Caki2 (cell line): ENCODE measurements at places on chromosomes 2 and 18.

DNA sequence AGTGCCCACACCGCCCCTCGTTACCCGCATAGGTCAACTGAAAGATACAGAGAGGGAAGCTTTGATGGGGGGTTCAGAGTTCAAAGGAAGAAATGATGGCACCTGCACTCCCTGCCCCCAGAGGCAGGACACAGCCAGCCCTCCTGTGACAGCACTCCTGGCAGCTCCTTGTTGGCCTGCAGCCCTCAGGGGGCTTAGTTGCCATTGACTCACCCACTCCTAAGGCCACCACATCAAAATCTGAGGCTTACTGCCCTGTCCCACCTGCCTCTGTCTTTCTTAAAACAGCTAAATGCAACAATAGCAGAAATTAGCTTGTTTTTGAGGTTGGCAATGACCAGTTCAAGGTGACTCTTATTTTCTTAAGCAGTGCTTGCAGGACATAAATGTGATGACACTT lies 31.6 kb upstream of the SLC35F6 start:
- no peak for DNase-seq

GRCh38 chr18:64295839-64296238 lies 147.0 kb upstream of the LINC00305 start:
- no peak for DNase-seq

DNA sequence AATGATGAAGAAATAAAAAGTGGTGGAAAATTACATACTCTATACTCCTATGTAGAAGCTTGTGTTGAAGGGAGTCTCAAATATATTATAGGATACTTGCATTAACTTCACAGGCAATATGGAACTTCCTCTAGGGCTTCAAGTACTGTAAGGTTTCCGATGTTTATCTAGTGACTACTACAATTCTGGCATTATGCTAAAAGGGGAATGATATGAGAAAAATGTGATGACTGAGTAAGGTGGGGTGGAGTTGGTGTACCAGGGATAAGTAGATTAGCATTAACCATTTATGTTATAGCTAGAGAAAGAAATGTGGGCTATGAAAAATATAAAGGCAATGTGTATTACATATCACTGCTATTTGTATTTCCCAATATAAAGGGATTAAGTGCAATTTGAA lies 229.5 kb downstream of the DCC start:
- no peak for DNase-seq

GRCh38 chr2:135064149-135064548 lies 12.1 kb downstream of the RAB3GAP1 start:
- DNase-seq: no peak

- DNase-seq: no peak
Observed at GRCh38 chr18:37307181-37307580, 258.4 kb downstream of the CELF4 start.

GRCh38 chr2:189096769-189097447 lies 82.7 kb downstream of the COL5A2 start:
- peak; percentile 70 for DNase-seq

GRCh38 chr2:85173909-85174308 lies 40.7 kb downstream of the TCF7L1 start:
- no peak for DNase-seq

GRCh38 chr2:68357605-68358337 lies 7.3 kb upstream of the PLEK start:
- DNase-seq: peak; percentile 16

DNA sequence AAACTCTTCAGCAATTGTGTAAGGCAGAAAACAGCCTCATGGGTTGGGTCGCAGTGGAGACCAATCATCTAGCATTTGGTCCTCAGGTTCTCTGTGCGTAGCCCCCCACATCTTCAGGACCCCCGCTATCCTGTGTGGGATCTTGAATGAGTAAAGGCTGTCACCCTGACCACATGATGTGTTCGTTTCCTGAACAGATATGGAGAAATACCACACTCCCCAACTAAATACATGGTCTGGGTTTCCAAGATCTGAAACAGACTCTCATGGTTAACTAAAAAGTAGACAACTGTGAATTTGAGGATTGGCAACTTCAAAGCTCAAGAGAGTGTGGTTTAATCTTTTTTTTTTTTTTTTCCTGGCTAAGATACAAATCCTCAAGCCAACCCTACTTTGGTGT lies 23.2 kb downstream of the DOCK10 start:
- DNase-seq: no peak

DNA sequence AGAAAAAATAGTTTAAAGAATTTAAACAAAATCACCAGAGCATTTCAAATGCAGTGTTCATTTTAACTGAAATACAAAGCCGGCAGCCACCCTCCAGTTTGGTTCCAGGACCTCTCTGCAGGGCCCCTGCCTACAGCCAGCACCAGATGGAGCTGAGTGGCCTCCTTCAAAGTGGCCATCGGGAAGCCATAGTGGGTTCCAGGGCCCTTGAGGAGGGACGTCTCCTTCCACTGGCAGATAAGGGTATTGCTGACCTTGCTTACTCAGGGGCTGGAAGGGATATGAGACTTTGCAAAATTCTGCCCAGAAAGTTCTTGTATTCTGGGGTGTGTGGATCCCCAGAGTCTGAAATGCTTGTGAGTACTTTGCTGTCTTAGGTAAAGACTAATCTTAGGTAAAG lies 205.2 kb upstream of the APCDD1 start:
- DNase-seq: no peak

DNA sequence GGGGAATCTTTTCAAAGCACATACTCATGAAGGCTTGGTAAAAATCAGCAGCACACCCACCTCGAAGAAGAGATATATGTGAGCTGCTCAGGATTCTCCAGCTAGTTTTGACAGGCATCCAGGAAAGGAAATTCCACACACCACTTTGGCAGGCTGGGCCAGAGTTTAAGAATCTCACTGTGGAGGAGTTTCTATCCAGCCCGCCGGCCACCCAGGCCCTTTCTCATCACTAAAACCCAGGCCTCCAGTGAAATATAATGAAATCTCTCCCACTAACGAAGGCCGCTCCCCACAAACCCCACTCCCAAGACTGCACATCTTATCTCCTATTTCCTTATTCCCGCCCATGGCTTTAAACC lies 202.0 kb downstream of the GLI2 start:
- DNase-seq: no peak

GRCh38 chr18:183769-184168 lies 25.4 kb downstream of the USP14 start:
- DNase-seq: no peak

- DNase-seq: no peak
Observed at GRCh38 chr2:36512705-36513104, 85.3 kb downstream of the FEZ2 start.

DNA sequence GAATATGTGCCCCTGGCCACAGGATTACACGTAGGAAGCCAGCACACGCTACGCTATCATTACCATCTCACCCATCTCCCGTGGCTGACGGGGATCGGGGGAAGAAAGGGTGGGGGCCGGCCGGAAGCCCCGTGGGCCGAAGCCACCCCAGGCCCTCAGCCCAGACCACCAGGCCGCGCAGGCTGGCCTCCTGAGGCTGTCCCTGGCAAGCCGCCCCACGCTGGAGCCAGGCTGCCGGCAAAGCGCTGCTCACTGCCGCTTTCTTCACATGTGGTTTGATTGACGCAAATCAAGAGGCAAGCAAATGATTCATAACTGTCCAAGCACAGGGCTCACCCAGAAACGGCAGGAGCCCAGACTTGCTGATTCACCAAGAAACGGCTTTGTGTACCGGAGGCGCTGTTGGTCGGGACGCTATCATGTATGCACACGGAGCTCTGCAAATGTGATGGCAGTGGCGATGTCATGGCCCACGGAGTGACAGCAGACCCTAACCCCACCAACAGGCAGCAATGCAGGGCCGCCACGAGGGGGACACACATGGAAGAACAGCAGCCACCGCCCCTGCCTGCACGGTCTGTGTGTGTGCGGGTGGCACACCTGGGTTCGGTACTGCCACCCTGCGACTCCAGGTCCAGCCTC lies 125.7 kb downstream of the HDAC4 start:
- peak; percentile 81 for DNase-seq

DNA sequence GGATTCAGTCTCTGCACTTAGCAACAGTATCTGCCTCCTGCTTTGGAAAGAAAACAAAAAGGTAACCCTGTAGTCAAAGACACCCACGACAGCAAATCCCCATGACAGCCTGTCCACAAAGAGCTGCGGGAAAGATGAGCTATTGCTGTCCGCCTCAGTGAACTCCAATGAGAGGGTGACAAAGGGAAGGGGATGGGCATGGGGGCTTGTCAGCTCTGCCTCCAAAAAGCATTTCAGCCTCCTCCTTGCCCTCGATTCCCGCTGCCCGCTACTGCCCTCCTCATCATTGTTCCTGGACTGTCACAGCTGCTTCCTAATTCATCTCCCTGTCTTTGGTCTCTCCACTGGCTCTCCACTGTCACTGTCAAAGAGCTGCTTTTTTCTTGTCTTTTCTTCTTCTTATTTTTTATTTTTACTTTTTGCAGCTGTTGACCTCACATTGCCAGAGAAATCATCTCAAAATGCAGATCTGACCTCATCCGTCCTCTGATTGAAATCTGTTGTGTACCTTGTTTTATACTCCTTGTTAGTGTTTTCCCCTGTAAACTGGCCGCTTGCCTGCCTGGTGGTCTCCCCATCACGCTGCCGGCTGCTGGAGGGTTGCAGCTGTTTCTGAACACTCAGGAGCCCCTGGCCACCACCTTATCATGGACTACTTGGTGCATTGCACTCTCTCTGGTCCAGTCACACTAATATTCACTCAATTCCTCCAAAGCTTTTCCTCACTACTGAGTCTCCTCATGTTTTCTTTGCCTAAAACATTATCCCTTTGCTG lies 7.9 kb upstream of the E2F6 start:
- DNase-seq: no peak

GRCh38 chr18:47323158-47323557 lies 71.7 kb upstream of the SKOR2 start:
- no peak for DNase-seq

GRCh38 chr18:39841482-39842365 lies 2113.3 kb upstream of the PIK3C3 start:
- peak; percentile 66 for DNase-seq

DNA sequence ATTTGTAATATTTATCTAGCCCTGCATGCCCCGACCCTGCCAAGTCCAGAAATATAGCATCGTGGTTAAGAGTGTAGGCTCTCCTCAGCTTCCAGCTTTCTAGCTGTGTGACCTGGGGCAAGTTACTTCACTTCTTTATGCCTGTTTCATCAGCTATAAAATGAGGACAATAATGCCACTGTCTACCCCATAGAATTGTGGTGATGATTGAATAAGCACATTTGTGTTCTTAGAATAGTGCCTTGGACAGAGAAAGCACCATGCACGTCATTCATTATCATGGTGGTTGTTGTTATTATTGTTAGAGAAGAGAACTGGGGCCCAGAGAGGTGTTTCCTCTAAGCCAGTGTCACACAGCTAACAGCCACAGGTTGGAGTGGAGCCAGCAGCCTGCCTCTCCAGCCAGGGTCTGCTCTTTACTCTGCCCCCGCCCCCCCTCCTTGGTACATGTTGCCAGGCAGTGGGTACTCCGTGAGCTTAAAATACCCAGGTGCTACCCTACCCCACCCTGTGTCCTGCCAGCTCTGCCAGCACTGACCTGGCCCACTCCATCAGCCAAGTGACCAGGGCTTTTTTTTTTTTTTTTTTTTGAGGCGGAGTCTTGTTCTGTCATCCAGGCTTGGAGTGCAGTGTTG lies 202.1 kb downstream of the CTIF start:
- DNase-seq: no peak

DNA sequence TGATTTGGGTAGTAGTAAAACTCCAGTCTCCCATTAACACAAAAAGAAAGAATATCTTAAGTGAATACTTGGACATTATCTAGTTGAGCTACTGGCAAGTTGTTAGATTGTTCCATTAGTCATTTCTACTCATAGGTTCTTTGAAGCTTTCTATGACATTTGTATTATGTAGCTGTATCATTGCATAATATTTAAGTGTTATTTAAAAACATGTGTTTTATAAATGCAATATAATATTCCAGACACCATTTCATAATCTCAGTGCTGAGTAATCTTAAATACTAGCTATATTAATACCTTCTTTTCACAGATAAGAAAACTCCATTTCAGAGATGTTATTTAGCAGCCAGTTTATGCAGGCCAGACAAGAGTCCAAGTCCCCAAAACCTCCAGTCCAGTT lies 271.9 kb downstream of the NCKAP5 start:
- no peak for DNase-seq
